ENCODE measurements at places on chromosomes 2 and 18. TPM values are rescaled to one million over a fixed set of nuclear protein-coding genes. Genes with fewer than 3 reads are reported as not detected.
A peak's percentile ranks its signal among the peaks of the same experiment; 100 is the strongest.

Gene SLC16A14
- total RNA-seq = 0.75 TPM

GRCh38 chr18:48138660-48139430 is 208.4 kb upstream of the SMAD2 start:
- H3K4me1 ChIP-seq = peaks cover 13% of the 10 kb centered on the region
- no peaks in the 10 kb centered on the region for H3K27me3 ChIP-seq
- no peaks in the 10 kb centered on the region for H3K36me3 ChIP-seq
- no peak for DNase-seq

DNA sequence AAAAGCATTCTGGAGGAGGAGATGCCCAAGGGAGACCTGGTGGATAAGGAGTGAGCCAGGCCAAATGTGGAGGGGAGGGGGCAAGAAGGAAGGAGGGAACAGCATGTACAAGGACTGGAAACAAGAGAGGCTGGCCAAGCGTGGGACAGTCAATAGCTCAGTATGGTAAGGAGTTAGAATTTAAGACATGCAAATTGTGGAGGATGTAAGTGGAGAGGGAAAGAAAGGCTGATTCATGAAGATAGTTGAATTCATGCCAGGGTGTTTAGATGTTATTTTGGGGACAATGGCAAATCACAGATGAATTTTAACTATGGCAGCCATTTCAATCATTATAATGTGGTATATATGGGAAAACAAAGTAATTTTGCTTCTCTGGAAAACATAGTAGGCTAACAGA is 462.3 kb downstream of the MEIS1 start:
- H3K4me1 ChIP-seq = peaks cover 7% of the 10 kb centered on the region
- DNase-seq = no peak
- no peaks in the 10 kb centered on the region for H3K27me3 ChIP-seq

GRCh38 chr2:67416136-67416535 is 19.0 kb downstream of the ETAA1 start:
- H3K4me3 ChIP-seq = no peak overlapping the region
- no peak for DNase-seq
- H3K27me3 ChIP-seq = no peaks in the 10 kb centered on the region
- H3K36me3 ChIP-seq = peaks cover 6% of the 10 kb centered on the region

Gene GAL3ST2
- not detected for total RNA-seq

- no peaks in the 10 kb centered on the region for H3K36me3 ChIP-seq
- no peaks in the 10 kb centered on the region for H3K4me1 ChIP-seq
- no peak for DNase-seq
- peak overlapping the region; percentile 64 for H3K4me3 ChIP-seq
Measured at GRCh38 chr2:154696810-154697417, 1.6 kb upstream of the KCNJ3 start.

Gene PSD4
- total RNA-seq = 1.7 TPM

DNA sequence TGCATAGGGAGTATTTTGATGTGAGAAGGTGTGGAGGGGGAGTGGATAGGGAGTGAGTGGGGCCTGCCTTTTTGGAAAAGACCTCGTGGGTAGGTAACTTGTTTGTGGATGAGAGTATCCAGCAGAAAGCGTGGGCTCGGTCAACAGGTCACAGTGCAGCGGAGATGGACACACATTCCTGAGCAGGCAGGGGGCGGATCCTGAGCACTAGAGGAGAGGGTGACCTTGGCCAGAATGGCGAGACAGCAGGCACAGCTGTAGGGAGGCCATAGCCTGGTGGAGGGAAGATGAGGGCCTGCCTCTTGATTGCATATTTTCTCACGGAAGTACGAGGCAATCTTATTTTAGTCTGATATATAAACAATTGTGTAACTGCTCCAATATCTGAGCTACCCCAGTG is 3.6 kb upstream of the MC2R start:
- no peak for DNase-seq
- H3K27ac ChIP-seq = no peak overlapping the region
- H3K4me3 ChIP-seq = no peak overlapping the region
- no peaks in the 10 kb centered on the region for H3K27me3 ChIP-seq

DNA sequence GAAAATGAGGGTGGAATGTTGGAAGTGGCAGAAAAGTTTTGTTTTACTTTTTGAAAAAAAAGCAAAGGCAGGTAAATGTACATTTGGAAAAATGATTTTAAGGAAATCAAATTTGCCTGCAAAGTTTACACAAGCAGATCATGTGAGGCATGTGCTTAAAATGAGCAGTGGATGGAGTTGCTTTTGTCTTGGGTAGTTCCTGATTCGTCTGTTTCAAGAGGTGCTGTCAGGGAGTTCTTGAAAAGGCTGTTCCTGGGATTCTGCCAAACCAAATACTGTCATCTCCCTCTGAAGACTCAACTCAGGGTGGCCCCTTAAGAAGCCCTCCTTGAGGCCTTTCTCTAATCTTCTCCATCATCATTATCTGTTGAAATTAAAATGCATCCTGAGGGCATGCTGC is 59.0 kb downstream of the TACR1 start:
- H3K27me3 ChIP-seq = no peaks in the 10 kb centered on the region
- DNase-seq = no peak
- H3K4me3 ChIP-seq = no peak overlapping the region
- no peaks in the 10 kb centered on the region for H3K4me1 ChIP-seq

GRCh38 chr2:14675489-14675888 is 43.0 kb downstream of the LRATD1 start:
- no peak overlapping the region for H3K4me3 ChIP-seq
- no peaks in the 10 kb centered on the region for H3K4me1 ChIP-seq
- no peaks in the 10 kb centered on the region for H3K36me3 ChIP-seq
- H3K27me3 ChIP-seq = no peaks in the 10 kb centered on the region
- no peak for DNase-seq

GRCh38 chr2:230934231-230935129 is 9.4 kb upstream of the GPR55 start:
- H3K27ac ChIP-seq = no peak overlapping the region
- no peaks in the 10 kb centered on the region for H3K27me3 ChIP-seq
- H3K4me3 ChIP-seq = no peak overlapping the region
- no peaks in the 10 kb centered on the region for H3K36me3 ChIP-seq
- no peak for DNase-seq

DNA sequence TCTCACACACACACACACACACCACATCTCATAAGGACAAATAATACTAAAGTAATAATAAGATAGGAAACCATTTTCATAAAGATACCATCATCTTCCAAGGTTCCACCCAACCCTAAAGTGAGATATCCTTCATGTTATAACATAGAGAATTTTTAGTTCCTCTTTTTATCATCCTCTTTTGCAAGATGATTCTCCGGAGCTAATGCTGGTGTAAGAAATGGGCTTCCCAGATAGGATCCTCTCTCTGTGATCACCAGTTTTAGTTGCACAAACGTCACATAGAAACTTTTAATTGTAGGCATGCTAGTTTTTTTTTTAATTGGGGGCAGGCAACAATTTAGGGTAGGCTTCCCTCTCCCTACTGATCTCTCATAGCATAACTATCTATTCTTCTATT is 49.6 kb downstream of the ARHGAP25 start:
- no peak for DNase-seq
- no peak overlapping the region for H3K27ac ChIP-seq
- H3K4me3 ChIP-seq = no peak overlapping the region
- no peaks in the 10 kb centered on the region for H3K27me3 ChIP-seq

Gene GPR35
- 0.82 TPM for total RNA-seq

- DNase-seq = no peak
- no peak overlapping the region for H3K27ac ChIP-seq
- no peaks in the 10 kb centered on the region for H3K27me3 ChIP-seq
- peaks cover 39% of the 10 kb centered on the region for H3K4me1 ChIP-seq
- H3K36me3 ChIP-seq = peaks cover 4% of the 10 kb centered on the region
Measured at GRCh38 chr2:173226899-173227698, 127.6 kb upstream of the CDCA7 start.

Gene HADHA
- 484 TPM for total RNA-seq

- no peak for DNase-seq
- H3K27ac ChIP-seq = no peak overlapping the region
- no peaks in the 10 kb centered on the region for H3K27me3 ChIP-seq
- peaks cover 31% of the 10 kb centered on the region for H3K4me1 ChIP-seq
- no peak overlapping the region for H3K4me3 ChIP-seq
- H3K36me3 ChIP-seq = no peaks in the 10 kb centered on the region
Measured at GRCh38 chr2:176297067-176297466, 27.8 kb downstream of the MTX2 start.

- H3K27me3 ChIP-seq = no peaks in the 10 kb centered on the region
- H3K4me3 ChIP-seq = no peak overlapping the region
- no peaks in the 10 kb centered on the region for H3K4me1 ChIP-seq
- H3K27ac ChIP-seq = no peak overlapping the region
- no peak for DNase-seq
- no peaks in the 10 kb centered on the region for H3K36me3 ChIP-seq
Measured at GRCh38 chr2:215537611-215538010, 101.7 kb upstream of the FN1 start.
